ENCODE measurements at places on chromosomes 3 and 15.

- DNase-seq: no peak
These were observed 338.7 kb downstream of the CLSTN2 start for GRCh38 chr3:140273542-140274195.

GRCh38 chr3:184726497-184726896, 14.6 kb upstream of the MAGEF1 start:
- no peak for DNase-seq

GRCh38 chr3:26061947-26062346, 272.1 kb downstream of the OXSM start:
- DNase-seq: no peak

- no peak for DNase-seq
These were observed 71.1 kb downstream of the HMCES start for GRCh38 chr3:129349791-129350190.

GRCh38 chr3:196339493-196340254, 1.5 kb upstream of the TM4SF19 start:
- DNase-seq: no peak
